ENCODE measurements at places on chromosomes 13 and 19.

- no peak for DNase-seq
Observed at GRCh38 chr13:40480012-40480914, 186.2 kb downstream of the FOXO1 start.

DNA sequence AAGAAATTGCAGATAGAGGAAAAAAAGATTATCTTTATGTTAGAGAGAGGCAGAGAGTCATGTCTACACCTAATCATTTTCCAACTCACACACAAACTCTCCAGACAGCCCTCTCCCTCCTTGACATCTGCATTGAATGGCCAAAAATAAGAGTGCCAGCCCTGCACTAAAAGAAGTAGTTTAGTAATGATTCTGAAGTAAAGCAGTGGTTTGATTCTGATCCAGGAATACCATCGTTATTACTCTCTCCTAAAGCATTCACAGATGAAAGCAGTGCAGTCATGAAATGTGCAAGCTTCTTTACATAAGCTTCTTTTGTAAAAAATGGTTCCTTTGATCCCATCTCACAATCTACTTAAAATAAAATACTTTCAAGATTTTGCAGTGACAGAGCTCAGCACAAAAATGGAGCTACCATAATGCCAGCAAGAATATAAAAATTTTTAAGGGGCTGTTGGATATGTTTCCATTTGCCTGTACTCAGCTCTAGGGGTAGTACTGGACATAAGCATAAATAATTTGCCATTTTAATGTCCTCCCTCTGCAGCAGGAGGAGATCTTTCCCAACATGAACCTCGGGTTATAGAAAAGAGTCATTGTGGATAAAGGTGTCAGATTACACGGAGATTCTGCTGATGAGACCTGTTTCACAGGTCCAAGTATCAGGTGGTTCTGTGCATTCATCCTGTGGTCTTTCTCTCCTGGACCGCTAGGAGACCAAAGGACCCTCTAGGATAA, 406.3 kb downstream of the DCT start:
- peak; percentile 89 for DNase-seq

DNA sequence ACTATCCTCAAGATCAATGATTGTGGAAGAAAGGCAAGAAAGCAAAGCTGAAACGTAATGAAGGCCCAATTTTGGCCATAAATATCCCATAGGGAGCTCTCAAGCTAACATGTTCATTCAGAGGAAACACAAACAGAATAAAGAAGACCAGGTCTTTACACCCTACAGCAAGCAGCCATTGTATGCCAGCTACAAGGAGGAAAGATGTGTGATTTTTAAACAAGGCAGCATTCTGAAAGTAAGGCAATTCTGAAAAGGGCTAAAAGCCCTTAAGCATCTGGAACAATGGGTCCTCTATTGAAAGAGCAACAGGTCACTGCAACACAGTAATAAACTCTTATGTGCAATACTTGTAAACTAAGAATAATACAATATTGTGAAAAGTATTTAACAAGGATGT, 1002.4 kb downstream of the SLITRK1 start:
- no peak for DNase-seq

GRCh38 chr13:45820106-45820838, 31.3 kb downstream of the SIAH3 start:
- DNase-seq = no peak

- DNase-seq = peak; percentile 15
Observed at GRCh38 chr19:29528946-29529645, 3.3 kb downstream of the VSTM2B start.

- peak; percentile 9 for DNase-seq
Observed at GRCh38 chr13:94209117-94209516, 270.4 kb downstream of the DCT start.
